Activated CD8-positive, alpha-beta memory T cell treated with anti-CD3 and anti-CD28 coated beads, Interleukin-2, amount 10 ng/mL, durations not matched to agents 7 days and 5 days (primary cell): ENCODE measurements at places on chromosomes 1 and 21.

- peaks cover 30% of the 10 kb centered on the region for H3K27me3 ChIP-seq
- no peak overlapping the region for H3K27ac ChIP-seq
- no peak overlapping the region for H3K4me3 ChIP-seq
- H3K36me3 ChIP-seq, result peaks cover 14% of the 10 kb centered on the region
- DNase-seq, result no peak
Observed at GRCh38 chr1:40890771-40891170, 28.6 kb upstream of the CITED4 start.

- peaks cover 1% of the 10 kb centered on the region for H3K36me3 ChIP-seq
- peaks cover 19% of the 10 kb centered on the region for H3K4me1 ChIP-seq
- no peak for DNase-seq
- peak overlapping the region; percentile 1 for H3K4me3 ChIP-seq
Observed at GRCh38 chr1:236465959-236466303, 57.9 kb upstream of the LGALS8 start.

DNA sequence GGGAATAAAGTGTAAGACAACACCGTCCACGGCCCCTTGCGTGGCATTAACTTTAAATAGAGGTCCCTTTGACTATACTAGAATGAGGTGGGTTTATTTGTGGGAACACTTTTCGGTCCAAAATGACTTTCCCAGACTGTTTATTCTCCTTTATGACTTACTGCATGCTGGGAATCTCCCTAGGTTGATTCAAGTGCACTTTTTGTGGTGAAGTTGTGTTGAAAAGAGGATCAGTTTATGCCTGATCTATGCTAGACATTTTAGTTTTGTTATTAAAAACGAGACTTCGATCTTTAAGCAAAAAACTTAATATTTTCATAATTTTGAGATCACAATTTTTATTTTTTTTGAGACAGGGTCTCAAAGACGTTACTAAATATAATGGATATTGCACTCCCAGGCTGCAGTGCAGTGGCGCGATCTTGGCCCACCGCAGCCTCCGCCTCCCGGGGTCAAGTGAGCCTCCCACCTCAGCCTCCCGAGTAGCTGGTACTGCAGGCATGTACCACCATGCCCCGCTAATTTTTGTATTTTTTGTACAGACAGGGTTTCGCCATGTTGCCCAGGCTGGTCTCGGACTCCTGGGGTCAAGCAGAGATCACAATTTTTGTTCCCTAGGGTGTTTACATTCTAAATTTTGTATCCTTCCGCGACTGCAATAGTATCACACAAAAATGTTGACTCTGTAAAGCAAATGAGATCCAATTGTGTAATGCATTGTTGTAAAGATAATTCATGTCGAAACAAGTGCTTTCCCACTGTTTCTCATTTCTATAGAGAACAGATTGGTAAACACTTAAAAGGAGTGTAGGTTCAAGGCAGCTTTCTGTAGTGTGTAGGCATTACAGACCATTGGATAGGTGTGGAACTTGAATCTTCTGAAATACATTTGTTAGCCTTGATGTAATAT, 1.6 kb downstream of the CDC42 start:
- no peak for DNase-seq
- H3K36me3 ChIP-seq, result peaks cover 40% of the 10 kb centered on the region
- no peaks in the 10 kb centered on the region for H3K27me3 ChIP-seq
- H3K4me3 ChIP-seq, result peak overlapping the region; percentile 99

DNA sequence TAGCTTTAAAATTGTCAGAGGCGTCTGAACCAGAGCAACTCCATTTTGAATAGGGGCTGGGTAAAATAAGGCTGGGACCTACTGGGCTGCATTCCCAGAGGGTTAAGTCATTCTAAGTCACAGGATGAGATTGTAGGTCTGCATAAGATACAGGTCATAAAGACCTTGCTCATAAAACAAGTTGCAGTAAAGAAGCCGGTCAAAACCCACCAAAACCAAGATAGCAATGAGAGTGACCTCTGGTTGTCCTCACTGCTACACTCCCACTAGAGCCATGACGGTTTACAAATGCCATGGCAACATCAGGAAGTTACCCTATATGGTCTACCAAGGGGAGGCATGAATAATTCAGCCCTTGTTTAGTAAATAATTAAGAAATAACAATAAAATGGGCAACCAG, 143.6 kb downstream of the GABPA start:
- no peaks in the 10 kb centered on the region for H3K4me1 ChIP-seq
- H3K27ac ChIP-seq, result no peak overlapping the region
- DNase-seq, result no peak

DNA sequence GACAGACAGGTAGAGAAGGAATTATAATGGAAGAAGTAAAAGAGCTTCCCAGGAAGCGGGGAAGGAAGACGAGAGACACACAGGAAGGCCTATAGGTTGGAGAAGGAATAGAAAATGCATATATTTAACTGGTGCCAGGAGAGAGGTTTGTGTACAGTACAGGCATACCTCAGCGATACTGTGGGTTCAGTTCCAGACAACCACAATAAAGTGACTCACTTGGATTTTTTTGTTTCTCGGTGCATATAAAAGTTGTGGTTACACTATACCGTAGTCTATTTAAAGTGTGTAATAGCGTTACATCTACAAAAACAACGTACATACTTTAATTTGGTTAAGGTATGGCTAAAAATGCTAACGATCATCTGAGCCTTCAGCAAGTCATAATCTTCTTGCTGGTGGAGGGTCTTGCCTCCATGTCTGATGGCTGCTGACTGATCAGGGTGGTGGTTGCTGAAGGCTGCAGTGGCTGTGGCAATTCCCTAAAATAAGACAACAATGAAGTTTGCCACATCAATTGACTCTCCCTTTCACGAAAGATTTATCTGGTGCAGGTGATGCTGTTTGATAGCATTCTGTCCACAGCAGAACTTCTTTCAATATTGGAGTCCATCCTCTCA, 16.0 kb downstream of the YARS1 start:
- peaks cover 61% of the 10 kb centered on the region for H3K36me3 ChIP-seq
- peak overlapping the region; percentile 71 for H3K27ac ChIP-seq
- H3K27me3 ChIP-seq, result no peaks in the 10 kb centered on the region
- H3K4me1 ChIP-seq, result peaks cover 51% of the 10 kb centered on the region

DNA sequence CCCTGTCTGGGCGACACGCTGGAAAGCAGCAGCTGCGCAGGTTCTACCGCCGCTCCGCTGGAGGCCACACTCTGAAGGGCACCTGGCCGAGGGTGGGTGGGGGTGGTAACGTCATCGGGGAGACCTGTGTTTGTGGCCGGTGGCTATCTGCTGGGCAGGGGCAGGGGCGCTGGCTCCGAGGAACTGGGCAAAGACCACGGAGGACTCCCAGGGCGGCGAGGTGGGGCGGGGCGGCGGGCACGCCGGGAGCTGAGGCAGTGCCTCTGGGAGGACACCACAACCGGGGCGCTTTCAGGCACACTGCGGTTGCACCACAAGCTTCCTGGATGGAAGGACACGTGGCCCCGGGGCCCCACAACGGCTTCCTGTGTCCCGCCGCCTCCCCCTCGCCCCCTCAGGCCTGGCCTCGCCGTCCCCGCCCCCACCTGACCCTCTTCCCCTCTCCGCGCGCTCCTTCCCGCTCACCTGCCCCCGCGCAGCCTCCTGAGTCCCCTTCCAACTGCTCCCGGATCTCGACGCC, 3.3 kb upstream of the DENND2D start:
- H3K36me3 ChIP-seq, result peaks cover 19% of the 10 kb centered on the region
- H3K27ac ChIP-seq, result peak overlapping the region; percentile 97
- peaks cover 57% of the 10 kb centered on the region for H3K4me1 ChIP-seq
- H3K4me3 ChIP-seq, result peak overlapping the region; percentile 97
- DNase-seq, result peak; percentile 94
- no peaks in the 10 kb centered on the region for H3K27me3 ChIP-seq

DNA sequence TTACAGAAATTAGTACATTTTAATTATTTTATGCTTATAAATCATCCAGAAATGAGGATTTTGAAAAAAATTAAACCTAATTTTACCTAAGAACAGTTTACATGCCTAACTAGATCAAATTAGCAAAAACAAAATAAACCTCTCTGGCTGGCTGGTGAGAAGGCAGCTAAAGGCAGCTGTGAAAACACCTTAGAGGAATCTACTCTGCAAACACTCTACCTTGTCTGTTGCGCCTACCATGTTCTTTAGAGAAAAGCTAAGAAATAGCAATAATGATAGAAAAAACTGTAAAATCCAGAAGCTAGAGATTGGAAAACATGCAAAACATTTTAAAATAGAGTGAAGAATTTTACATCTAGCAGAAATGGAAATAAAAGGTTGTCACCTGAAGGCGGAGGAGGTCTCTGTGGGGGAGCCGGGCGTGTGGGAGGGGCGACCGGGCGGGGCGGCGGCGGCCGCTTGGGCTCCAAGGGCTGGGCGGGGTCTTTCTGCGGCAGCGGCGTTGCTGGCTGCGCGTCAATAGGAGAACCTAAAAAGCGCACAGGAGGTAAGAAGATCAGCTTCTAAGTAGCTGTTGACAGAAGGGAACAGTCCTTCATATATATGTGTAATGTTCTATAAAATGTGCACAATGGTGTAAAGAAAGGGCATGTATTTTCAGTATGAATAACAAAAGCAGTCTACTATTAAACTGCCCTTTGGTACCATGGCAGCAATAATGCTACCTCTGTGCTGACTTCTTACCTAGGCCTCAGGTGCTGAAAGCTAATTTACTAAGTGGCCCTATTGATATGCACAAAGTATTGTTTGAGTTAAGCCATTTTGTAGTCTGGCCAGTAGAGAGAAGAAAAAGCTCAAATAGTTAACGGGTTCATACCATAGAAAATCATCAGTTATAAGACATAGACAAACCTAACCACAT, 33.3 kb upstream of the CFAP298 start:
- H3K27ac ChIP-seq, result no peak overlapping the region
- H3K27me3 ChIP-seq, result no peaks in the 10 kb centered on the region
- H3K4me1 ChIP-seq, result peaks cover 6% of the 10 kb centered on the region
- DNase-seq, result no peak
- H3K4me3 ChIP-seq, result no peak overlapping the region

DNA sequence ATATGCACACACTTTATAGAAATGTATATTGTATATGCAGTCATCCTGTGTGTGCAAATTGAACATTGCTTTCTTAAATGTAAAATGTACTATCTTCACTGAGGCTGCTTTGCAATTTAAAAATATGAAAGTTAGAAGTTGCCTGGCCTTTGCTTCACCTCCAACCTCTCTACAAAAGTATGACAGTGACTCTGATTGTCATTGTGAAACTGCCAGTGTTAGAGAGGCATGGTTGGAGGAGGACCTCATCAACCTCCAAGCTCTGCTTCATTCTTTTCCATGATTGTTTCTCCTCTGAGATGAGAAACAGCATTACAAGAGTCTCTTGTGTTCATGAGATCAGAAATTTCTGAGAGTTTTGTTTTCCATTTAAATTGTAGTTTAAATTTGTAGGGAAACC, 185.5 kb downstream of the ZC3H11B start:
- H3K27me3 ChIP-seq, result peaks cover 2% of the 10 kb centered on the region
- H3K27ac ChIP-seq, result no peak overlapping the region
- H3K4me3 ChIP-seq, result no peak overlapping the region
- H3K4me1 ChIP-seq, result peaks cover 5% of the 10 kb centered on the region
- no peaks in the 10 kb centered on the region for H3K36me3 ChIP-seq

DNA sequence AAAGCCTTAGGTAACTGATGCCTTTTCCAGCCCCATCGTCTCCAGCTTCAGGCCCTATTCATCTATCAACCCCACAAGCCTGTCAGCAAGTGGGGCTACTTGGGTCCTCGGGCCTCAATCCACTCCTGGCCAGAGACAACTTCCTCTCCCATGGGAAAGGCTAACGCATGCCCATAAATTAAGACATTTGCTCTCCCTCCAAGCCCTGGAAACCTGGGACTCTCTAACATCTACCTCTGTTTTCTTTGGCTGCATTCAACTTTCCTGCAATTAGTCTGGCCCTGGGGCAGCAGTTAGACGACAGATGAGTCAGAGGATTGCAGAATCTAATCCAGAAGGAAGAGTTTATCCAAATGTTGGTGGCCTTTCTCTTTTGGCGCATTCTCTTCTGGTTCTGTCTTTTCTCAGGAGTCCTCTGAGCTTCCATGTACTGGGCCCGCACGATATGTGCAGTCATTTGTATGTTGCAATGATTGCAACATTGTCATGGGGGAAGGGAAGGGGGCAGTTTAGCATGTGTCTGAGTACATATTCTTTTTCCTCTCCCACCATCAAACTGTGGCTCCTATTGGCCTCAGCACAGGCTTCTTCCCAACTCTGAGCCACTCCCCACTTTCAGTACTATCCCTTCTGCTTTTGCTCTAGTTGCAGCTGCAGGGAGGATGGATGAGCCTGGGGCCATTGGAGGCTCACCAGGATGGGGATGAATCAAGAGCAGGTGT, 54.4 kb downstream of the NAV1 start:
- H3K4me3 ChIP-seq, result no peak overlapping the region
- DNase-seq, result no peak
- H3K27ac ChIP-seq, result no peak overlapping the region
- H3K36me3 ChIP-seq, result no peaks in the 10 kb centered on the region

DNA sequence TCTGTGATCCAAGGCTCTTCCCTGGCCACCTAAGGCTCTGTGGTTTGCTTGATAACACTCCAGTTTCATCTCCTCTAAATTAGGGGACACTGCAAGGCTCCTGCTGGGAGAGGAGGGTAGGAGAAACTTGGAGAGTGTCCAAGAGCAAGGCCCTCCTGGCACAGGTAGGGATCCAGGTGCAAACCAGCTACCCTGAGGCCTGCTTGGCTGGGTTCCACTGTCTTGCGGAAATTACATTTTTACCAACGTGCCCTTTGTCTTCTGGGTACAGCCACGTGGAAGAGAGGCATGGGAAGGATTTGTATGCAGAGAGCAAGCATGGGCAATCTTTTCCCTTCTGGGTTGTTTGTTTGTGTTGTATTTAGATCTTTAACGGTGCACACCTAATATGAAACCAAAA, 132.5 kb downstream of the PRDM2 start:
- no peaks in the 10 kb centered on the region for H3K4me1 ChIP-seq
- no peaks in the 10 kb centered on the region for H3K36me3 ChIP-seq
- H3K27me3 ChIP-seq, result peaks cover 6% of the 10 kb centered on the region
- H3K4me3 ChIP-seq, result no peak overlapping the region

DNA sequence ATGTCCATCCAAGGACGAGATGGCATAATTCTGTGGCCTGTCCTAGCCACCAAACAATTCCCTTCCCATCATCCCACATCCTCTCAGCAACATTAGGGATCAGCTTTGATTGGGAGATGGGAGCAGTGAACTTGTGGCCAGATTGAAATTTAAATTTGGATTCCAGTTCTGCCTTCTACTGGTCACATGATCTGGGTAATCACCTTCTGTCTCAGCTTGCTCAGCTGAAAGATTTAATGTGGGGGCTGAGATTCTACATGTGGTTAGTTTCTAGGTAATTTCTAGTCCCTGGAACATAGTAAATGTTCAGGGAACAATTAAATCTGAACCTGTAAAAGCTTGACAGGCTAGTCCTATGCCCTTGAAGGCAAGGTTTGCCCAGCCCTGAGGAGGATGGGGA, 3.2 kb downstream of the MYOCOS start:
- no peak for DNase-seq
- peaks cover 12% of the 10 kb centered on the region for H3K27me3 ChIP-seq
- H3K27ac ChIP-seq, result no peak overlapping the region
- no peaks in the 10 kb centered on the region for H3K4me1 ChIP-seq
- no peak overlapping the region for H3K4me3 ChIP-seq

DNA sequence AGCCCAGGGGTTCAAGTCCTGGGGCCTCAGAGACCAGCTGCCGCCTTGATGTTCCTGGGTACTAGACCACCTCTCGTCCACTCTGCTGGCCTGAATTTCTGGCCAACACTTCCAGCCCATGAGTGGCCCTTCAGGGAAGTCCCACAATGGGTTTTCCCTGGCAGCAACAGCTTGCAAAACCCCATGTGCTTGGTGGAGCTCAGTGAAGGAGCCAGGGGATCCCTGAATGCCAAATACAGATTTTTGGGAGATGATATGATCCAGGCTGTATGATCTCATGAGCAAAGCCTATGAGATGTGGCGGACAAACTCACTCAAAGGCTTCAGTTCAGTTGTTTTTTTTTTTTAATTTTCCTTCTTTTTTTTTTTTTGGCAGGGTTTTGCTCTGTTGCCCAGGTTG, 9.6 kb upstream of the RASSF5 start:
- H3K4me1 ChIP-seq, result peaks cover 16% of the 10 kb centered on the region
- peaks cover 19% of the 10 kb centered on the region for H3K36me3 ChIP-seq
- no peaks in the 10 kb centered on the region for H3K27me3 ChIP-seq
